ENCODE measurements at places on chromosomes 3 and 15.
A peak's percentile ranks its signal among the peaks of the same experiment; 100 is the strongest.

GRCh38 chr3:63387568-63387967, 109.5 kb downstream of the SYNPR start:
- peak; percentile 56 for DNase-seq

DNA sequence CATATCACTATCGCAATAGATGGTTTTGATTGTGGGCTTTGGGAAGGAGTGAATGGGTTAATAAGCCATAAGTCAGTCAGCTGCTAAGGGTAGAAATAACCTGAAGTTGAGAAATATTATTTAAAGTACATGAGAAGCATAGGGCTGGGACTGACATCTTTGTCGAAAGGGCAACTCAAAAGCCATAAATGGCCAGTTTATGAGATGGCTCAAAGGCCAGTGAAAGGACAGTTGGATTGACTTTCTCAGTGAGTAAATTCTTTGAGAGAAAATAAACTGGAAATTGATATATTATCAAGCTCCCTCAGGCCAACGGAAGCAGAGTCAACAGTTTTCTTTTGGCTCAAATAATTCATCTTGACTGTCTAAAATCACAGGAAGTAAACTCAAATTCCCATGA, 419.8 kb downstream of the NSUN3 start:
- no peak for DNase-seq

GRCh38 chr3:46706771-46707582, 5.8 kb downstream of the TMIE start:
- no peak for DNase-seq

- DNase-seq = no peak
Measured at GRCh38 chr3:89138048-89138447, 30.6 kb downstream of the EPHA3 start.

- DNase-seq = no peak
Measured at GRCh38 chr3:64349551-64349950, 124.3 kb upstream of the PRICKLE2 start.

DNA sequence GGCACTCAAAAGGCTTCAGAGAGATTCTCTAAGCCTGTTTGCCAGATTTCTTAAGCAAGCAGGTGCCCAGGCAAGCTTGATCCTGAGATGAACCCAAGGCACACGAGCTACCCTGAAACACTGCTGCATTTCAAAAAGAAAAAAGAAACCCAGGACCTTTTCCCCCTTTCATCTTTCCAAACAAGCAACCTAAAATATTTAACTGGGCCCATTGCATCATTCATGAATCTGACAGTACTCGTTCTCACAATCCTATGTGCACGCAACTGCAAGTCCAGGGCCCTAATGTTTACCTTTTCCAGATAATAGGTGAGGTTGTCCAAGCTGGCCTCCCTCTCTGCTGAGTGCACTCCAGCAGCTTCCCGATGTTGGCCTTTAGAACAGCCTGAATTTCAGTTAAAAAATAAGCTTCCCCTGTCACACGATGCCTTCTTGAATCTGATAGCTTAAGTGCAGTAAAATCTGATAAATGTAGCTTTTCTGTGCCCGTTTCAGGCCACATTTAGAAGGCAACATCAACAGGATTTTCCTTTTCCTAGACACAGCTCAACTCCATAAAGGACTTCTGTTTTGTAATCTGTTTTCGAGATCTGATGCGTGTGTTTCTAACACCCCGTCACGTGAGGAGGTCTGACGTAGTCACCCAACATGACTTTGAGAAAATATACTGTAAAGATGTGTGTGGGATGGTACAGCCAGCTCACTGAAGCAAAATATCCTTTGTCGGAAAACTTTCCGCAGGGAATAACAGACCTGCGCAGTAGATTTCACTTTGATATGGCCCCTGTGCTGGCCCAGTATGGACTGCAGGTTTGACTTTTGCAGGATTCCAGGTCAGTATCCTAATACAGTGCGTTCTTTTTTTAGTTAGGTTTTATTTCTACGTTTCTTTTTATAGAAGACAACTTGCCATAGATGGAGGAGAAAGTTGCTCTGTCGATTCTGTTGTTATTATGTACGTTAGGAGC, 55.1 kb upstream of the RASA2 start:
- DNase-seq = no peak

GRCh38 chr3:149247929-149248691, 26.5 kb upstream of the CP start:
- DNase-seq = no peak

GRCh38 chr15:55113736-55114135, 83.0 kb downstream of the RSL24D1 start:
- no peak for DNase-seq

GRCh38 chr15:89767411-89767915, 8.7 kb upstream of the MESP2 start:
- no peak for DNase-seq

DNA sequence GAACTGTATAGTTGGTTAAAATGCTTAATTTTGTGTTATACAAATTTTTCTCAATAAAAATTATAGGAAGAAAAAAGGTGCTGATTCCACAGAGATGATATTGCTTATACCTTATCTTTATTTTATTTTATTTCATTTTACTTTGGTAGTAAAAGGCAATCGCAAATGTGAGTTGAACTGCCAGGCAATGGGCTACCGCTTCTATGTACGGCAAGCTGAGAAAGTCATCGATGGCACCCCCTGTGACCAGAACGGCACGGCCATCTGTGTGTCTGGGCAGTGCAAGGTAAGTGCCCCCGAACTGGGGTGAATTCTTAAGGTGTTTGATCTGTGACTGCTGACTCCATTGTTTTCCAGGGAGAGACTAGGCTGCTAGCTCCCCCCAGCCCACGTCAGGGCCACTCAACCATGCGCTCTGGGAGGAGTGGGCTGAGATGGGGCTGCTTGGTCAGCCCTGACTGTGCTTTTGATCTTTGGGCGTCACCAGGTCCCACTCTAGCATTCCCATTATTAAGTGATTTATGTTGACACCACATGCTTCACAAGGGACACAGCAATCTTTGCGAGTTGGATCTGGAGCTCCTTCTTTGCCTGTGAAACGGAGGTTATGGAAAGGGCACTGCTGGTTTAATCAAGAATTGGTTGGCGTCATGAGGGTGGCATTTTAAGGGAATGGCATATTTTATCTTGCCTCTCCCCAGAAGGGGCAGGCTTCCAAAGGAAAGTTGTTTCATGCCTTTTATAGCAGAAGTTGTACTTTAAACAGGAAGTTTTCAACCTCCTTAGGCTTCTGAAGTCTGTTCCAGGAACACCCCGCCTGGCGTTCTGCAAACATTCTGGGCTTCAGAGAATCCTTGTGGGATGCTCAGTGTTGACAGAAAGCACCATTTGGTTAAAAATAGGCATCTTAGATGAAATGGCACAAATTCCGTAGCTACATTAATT, 296.5 kb downstream of the THSD4 start:
- DNase-seq = no peak

DNA sequence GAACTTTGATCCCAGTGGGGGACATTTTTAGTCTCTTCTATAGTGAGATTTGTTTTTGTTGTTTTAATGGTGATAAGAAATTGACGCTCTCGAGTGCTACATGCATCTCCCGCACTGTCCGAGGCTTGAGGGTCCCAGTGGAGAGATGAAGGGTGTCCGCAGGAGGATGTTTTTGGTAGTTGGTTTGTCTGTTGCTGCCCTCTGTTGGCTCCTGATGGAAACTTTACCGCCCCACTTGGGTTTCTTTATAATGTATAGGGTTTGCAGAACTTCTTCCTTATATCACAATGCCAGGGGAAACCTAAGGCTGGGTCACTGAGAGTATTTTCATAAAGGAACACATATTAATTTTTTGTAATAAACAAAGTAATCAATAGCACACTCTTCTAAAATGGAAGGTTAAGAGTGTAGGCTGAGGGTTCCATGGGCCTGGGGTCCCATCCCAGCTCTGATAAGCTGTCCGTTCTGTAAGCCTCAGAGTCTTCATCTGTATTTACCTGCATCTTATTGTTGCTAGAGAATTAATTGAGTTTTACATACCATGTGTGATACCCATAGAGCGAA, 185.3 kb upstream of the FEZF2 start:
- DNase-seq = peak; percentile 31

GRCh38 chr3:58090351-58090750, 82.1 kb downstream of the FLNB start:
- no peak for DNase-seq

DNA sequence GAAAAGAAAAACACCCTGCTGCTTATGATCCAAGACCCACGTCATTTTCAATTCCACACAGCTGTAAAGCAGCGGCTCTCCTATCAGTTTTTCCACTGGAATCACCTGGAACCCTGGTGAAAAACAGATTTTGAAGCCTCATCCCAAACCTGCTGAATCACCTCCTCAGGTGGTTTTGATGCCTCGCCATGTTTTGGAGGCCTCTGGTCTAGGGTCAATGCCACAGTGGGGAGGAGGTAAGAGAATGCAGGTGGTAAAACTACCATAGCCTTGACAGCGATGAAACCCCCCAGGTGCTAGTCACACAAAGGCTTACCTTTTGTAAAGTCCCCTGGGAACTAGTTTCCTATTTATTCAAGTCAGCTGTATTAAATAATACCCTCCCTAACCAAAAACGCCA, 24.8 kb downstream of the MYO1E start:
- DNase-seq = no peak

GRCh38 chr3:28598165-28598564, 249.5 kb upstream of the AZI2 start:
- DNase-seq = no peak

GRCh38 chr15:77510066-77511057, 89.7 kb downstream of the HMG20A start:
- no peak for DNase-seq

DNA sequence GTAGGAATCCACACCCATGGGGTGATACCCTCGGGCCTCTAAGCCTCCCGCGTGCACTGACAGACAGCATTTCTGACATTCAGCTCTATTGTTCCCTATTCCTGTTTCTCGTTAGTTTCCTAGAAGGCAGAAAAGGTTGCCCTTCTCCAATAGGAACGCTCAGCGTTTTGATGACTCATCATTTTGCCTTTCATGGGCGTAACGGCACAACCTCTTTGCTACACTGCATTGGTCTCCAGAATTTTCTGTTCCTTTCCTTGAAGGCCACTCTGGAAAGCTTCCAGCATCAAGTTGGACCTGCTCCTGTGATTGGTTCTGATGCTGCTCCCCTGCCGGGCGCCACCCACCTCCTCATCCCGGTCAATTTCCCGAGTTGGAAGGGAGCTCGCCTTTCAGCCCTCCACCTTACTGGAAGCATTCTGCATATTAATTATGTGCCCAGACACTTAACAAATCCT, 13.0 kb upstream of the TNK2 start:
- no peak for DNase-seq

GRCh38 chr3:140903196-140903595, 38.4 kb upstream of the SLC25A36 start:
- no peak for DNase-seq

- no peak for DNase-seq
Measured at GRCh38 chr3:30620402-30621360, 14.3 kb downstream of the TGFBR2 start.

- no peak for DNase-seq
Measured at GRCh38 chr3:107025961-107026360, 351.3 kb upstream of the CCDC54 start.

- peak; percentile 91 for DNase-seq
Measured at GRCh38 chr3:64238971-64239667, 13.9 kb upstream of the PRICKLE2 start.

GRCh38 chr15:75023872-75024636, 664 bp downstream of the PPCDC start:
- DNase-seq = peak; percentile 17

- DNase-seq = peak; percentile 9
Measured at GRCh38 chr3:38227989-38228388, 37.6 kb upstream of the SLC22A13 start.

DNA sequence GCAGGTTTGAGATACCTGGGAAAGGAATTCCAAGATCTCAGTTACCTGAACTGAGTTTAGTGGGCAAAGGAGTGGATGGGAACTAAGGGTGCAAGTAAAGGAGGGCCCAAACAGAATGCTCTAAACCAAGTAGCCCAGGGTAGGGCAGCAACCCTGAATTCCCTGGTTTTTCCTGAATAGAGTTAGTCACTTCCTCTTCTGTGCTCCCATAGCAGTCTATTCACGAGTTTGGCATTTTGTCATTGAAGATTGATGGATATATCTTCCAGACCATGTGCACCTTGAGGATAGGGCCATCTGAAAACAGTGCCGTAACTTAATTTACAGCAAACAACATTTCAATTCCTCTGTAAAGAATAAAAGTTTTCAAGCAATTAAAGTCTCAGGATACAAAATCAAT, 18.5 kb upstream of the PTX3 start:
- DNase-seq = no peak

GRCh38 chr15:80507131-80507530, 102.9 kb downstream of the ARNT2 start:
- no peak for DNase-seq

GRCh38 chr3:183114384-183115178, 15.3 kb upstream of the MCCC1 start:
- DNase-seq = no peak

DNA sequence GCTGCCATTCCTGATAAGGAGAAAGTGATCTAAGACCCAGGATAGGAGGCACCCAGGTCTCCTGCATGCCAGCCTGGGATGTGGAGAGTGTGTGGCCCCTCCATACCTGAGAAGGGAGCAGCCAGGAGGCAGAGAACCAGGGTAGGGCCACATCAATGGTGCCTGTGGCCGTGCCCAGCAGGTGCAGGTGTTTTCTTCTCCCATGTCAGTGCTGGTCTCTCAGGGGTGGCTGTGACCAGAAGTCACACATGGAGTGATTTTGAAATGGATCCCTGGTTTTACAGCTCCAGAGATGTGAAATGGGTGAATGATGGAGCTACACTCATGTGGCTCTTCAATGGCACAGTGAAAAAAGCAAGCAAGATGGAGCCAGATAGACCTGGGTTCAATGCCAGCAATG, 3.3 kb upstream of the ISL2 start:
- DNase-seq = no peak

DNA sequence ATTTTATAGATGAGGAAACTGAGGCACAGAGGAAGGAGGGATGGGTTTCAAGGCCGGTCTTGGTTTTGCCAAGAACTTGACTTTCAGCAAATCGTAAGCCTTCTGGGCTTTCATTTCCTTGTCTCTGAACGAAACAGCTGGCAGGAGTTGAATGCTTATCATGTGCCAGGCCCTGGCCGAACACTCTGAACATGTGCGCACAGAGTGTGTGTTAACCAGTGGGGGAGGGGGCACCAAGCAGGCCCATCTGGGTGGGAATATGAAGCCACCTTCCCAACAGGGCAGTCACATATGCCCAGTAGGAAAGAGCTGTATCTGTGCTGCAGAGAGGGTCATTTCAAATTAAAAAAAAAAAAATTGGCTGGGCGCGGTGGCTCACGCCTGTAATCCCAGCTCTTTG, 29.3 kb downstream of the ZNF710 start:
- no peak for DNase-seq

GRCh38 chr15:92333709-92334108, 60.0 kb upstream of the ST8SIA2 start:
- no peak for DNase-seq

DNA sequence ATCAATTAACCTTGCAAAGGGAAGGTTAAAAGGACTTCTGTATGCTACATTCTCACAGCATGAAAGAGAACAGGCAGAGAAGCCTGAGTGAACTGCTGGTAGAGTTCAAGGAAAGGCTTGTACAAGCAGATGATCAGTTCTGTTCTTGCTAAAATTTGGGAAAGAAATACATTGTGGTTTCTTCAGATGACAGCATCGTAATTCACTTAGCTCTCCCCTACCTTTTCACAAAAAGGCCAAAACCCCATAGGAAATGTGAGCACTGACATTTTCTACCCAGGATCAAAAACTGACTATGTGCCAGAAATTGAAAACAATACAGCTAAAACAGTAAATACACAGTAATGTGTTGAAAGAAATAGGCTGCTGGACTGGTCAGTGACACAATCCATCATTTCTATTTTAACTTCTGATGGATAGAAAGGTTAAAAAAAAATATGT, 216.4 kb downstream of the DPH6 start:
- DNase-seq = no peak

GRCh38 chr3:120449701-120450599, 842 bp downstream of the FSTL1 start:
- peak; percentile 16 for DNase-seq

Data from ACHN (cell line).